Stimulated activated CD4-positive, alpha-beta T cell treated with anti-CD3 and anti-CD28 coated beads, Interleukin-1b, Interleukin-23, amount 100 ng/mL, for 1 hour (primary cell): ENCODE measurements at places on chromosomes 16 and 17.

DNA sequence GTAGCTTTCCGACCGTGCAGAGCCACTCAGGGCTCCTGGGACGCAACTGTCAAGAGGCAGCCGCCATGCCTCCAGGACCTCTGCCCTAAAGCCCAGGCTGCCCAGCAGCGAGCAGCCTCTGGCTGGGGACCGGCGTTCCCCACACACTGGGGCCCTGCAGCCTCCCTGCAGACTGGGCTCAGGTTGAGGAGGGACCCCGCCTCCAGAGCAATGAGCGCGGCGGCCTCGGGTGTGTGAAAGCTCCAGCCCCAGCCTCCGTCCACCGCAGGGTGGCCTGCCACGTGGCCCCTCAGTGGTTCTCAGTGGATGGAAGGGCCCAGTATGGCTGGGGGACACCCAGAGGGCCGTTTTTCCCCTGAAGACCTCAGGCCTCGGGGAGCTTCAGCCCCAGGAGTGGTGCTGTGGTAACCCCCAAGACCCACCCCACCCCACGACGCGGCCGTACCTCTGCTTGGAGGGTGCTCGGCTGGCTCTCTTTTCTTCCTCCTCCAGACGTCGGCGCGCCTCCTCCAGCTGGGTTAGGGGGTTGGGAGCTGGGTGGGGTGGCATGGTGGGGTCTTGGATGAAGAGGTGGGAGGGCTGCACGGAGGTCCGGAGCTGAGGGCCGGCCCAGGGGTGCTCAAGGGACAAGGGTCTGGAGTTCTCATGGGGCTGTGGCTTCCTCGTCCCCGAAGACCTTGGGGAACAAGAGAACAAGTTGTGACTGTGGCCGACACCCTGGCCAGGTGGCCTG is 10.2 kb downstream of the PDIA2 start:
- DNase-seq = no peak

- no peak for DNase-seq
Measured at GRCh38 chr16:4407543-4408322, 8.7 kb downstream of the CORO7 start.

GRCh38 chr17:68514831-68515635 is 2.8 kb downstream of the PRKAR1A start:
- DNase-seq = no peak

DNA sequence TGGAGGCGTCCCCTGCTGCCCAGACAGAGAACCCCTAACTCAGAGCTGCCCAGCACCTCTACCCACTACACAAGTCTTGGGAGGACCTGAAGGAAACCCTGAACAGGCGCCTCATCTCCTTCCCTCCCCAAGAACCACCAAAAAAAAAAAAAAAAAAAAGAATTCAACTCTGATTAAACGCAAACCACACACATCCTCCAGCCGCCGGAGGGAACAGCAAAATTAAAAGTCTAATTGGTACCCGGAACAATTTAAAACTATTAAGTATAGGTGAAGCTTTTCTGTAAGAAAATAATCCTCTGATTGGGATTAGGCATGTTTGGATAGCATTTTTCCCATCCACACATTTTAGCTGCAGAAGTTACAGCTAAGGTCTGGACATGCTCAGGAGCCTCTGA is 202.7 kb downstream of the ZNF423 start:
- DNase-seq = no peak

DNA sequence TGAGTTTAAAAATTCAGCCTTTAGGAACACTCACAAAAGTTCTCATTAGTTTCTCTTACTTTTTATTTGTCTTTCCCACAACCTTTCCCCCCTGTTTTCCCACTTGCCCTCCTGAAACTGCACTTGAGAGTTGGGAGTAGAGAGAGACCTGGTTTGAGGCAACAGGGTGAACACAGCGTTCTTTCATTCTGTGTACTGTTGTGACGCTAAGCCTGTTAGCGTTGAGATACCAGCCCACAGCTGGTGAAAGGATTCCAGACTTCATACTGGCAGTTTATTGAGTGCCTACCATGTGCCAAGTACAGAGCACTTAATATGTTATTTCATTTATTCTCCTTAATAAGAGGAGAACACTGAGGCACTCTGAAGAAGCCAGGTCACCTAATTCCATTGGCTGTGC is 10.3 kb downstream of the TNRC6C start:
- no peak for DNase-seq

GRCh38 chr17:44086364-44087311 is 16.1 kb downstream of the G6PC3 start:
- peak; percentile 37 for DNase-seq

DNA sequence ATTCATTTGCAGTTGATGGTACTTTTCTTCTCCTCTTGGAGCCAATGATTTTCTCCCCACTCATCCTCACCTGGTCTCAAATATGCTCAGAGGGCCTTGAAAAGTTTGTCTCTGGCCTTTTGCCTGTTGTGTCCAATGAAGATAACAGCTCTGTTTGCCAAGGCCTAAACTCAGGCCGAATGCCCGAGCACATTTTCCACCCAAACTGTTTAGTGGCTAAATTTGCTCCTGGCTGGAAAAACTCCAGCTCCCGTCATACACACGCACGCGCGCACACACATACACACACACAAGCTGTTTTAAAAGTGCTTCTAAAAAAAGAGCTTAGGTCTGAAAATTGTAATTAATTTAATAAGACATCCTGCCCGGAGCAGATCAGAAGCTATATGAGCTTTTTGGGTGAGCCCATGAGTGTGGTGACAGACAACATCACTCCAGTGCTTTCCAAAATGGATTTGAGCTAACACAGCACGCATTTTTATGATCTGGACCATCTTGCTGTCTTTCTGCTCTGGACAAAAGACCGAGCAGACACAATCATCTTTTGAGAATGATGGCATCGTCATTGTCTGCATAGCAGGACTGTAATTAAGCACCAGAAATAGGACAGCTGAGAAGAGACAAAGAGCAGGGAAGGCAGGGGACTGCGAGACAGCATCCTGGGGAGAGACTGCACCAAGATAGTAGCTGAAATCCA is 48.9 kb downstream of the IRX6 start:
- DNase-seq = no peak

GRCh38 chr17:43314611-43315011 is 80.8 kb upstream of the RNU2-1 start:
- DNase-seq = no peak

DNA sequence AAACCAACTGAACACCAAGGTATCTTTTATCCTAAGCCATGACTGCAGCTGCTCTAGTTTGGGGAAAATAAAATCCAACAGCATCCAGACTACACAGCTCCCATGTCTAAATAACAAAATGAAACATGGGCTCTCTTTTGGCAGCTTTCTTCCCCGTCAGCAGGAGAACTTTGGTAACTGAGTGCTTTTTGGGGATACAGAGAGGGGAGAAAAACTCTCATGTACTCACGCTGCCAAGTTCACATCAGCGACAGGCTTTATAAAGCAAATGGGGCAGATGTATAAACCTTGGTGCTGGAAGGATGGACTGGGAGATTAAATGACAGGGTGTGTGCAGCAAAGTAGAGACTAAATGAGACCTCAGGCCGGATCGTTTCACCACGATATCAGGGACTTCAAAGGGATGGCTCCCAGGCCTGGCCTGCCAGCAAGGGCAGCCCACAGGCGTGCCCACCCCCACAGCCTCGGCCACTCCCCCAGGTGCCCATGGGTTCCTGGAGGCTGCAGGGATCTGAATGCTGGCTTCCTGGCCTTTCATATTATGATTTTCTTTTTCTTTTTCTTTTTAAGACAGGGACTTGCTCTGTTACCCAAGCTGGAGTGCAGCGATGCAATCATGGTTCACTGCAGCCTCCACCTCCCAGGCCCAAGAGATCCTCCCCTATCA is 174.6 kb downstream of the ZNF423 start:
- DNase-seq = no peak

GRCh38 chr17:20771104-20771503 is 191.6 kb downstream of the CDRT15L2 start:
- no peak for DNase-seq

GRCh38 chr16:4788489-4788889 is 344 bp upstream of the SEPTIN12 start:
- DNase-seq = no peak

DNA sequence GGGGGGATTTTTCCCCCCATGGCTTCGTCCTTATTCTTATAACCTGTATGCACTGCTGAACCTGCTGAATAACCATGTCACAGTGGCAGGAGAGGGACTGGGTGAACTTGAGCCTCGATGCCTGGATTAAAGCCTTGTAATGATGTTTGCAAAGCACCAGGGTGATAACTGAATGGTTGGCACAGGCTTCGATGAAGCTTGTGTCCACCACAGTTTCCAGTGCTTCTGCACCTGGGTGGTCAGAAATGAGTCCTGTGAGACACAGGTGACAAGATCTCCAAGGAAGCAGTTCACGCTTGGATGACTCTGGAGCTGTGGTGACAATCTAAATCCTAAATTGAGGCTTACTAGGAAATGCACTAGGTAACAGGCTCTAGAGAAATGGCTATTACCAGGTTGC is 729.3 kb downstream of the MAF start:
- DNase-seq = no peak

DNA sequence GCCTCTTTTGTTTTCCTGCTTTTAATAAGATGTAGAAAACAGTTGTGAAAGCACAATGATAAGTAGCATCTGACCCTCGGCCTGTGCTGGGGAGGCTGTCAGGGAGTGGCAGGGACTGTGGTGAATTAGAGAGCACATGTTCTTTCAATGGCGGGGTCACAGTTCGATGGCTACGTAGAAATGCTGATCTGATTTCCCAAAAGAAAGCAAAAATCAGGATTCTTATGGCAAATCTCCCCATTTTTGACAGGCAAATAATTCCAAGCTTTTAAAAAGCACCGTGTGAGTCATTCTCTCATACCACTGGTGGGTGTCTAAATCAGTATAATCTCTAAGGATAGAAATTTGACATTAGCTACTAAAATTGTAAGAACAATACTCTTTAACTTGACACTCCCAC is 4.2 kb upstream of the MAPK7 start:
- DNase-seq = no peak

GRCh38 chr16:72044825-72045359 is 9.4 kb upstream of the HP start:
- DNase-seq = no peak

DNA sequence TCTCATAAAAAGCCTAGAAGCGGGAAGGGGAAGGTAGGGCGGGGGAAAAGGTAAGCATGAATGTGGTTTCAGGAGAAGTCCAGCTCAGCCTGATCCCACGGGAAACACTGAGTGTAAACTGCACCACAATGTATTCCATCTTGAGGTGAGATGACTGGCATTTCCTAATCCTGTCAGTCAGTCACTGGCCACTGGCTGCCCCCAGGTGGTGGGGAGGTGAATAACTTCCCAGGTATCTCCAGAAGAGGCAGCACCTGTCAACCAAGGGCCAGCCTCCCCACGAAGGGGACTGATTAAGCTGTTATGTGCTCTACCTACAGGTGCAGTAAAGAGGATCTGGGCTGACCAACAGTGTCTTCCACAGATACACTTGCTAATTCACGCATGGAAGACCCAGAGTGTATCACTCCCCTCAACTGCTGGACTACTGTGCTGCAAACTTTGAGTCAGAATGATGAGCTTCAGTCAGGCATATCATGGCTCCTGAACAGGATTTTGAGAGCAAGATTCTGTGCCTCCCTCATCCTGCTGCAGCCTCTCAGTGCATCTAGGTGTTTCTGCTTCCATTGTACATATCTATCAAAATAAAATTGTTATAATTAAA is 108.5 kb upstream of the CCL2 start:
- no peak for DNase-seq

DNA sequence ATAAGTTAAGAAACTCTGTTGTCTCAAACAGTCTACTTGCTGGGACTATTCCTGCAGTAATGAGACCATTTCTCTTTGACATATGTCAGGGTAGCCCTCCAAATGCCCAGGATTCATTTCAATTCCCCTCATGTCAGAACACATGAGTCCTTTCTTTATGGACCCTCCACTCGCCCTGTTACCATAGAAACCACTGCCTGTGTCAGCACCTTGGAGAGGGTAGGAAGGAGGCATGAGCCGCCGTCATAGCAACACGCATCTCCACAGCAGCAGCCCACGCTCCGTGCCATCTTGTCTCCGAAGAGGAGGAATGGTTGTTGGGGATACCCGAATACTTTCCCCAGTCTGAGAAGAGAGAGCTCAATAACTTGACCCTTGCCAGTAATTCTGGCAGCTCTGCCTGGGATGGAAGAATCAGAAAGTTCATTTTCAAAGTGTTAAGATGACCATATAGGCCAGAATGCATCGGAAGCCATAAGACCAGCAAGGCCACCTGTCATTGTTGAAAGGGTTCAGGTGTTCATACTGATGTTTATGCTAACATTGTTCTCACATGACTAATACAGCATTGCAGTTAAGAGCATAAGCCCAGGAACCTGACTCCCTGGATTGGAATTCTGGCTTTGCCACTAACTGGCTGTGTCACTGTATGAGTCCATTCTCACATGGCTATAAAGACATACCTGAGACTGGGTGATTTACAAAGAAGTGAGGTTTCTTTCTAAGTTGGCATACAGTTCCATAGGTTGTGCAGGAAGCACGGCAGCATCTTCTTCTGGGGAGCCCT is 141.3 kb downstream of the ABCC12 start:
- no peak for DNase-seq

- DNase-seq = no peak
Measured at GRCh38 chr17:50181591-50182560, 16.1 kb downstream of the SGCA start.

DNA sequence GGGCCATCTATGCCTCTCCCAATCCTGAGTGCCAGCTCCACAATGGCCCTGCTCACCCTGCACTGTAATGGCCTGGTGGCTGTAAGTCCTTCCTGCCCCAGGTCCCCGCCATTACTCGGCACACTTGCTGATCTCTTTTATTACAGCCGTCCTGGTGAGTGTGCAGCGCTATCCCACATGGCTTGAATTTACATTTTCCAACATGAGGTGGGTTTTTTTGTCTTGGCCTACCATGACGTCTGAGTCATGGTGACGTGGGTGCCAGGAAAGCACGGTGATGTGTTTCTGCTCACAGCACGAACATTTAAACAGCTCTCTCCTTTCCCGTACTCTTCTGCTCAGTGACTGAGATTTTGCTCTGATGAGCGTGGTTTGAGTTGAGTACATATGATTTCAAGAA is 55.2 kb upstream of the FOXF1 start:
- DNase-seq = no peak

DNA sequence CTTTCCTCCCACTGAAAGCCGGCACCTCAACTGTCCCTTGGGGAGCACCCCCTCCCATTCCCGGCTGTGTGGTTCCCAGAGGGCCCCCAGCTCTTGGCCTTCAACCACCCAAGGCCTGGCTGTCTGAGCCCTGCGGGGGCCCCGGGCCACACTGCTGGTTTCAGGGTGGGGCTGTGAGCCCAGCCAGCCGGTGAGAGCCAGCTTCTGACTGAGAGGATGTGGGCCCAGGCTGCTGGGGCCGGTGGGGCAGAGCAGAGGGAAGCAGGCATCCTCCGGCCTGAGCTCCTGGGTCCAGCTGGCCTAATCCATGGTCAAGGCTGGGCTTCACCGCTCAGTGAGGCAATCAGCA is 875 bp upstream of the LGALS3BP start:
- no peak for DNase-seq

DNA sequence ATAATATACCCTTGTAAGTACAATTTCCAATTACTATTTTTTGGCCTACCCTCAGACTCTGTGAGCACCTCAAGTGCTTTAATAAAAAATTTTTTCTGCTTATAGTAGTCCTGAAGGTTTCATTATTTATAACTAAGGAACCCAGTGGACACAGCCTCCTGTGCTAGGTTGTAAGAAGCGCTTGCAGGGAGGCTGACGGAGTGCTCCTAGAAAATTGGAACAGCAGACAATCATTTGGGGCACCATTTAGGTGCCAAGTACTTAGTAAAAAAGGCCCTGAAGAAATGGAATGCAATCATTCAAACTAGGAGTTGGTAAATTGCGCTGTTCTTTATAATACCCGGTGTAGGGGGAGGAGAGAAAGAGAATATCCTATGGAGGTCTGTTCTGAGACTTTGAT is 19.8 kb downstream of the CA10 start:
- DNase-seq = no peak

GRCh38 chr17:80119271-80119791 is 17.9 kb downstream of the GAA start:
- no peak for DNase-seq
